Activated CD4-positive, CD25-positive, alpha-beta regulatory T cell (primary cell): ENCODE measurements at places on chromosomes 13 and 19.

DNA sequence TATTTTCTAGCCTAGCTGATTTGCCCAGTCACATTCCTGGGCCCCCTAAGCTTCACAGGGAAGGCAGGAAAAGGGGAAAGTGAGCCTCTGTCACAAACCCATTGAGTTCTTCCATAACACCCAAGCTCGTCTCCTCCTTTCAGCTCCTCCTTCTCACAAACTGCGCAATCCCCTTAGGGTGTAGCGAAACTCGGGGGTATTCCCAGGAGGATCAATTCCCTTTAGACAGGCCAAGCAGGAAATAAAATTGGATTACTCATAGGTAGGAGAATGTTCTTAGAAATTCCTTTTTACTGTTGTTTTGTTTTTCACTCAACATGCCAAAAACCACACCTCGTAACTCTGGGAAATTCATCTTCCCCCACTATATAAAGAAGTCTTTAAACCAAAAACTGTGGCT lies 139.3 kb downstream of the IRS2 start:
- no peak for DNase-seq

GRCh38 chr19:32018014-32018413 lies 327.4 kb upstream of the ZNF507 start:
- DNase-seq: no peak

DNA sequence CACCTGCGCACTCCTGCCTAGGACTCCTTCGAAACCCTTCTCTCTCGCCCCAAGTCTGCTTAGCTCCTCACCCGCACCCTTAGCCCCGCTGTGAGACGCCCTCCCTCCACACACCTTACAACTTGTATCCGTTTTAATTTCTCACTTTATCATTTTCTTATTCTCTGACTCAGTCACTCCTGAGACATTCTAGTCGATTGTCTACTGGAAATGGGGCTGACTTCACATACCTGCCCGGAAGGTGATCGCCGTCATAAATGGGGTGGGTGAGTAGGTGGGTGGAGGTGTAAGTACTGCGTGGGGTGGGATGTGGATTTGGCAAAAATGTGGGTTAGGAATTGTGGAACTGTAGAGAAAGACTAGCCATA lies 714 bp downstream of the NDFIP2 start:
- no peak for DNase-seq

DNA sequence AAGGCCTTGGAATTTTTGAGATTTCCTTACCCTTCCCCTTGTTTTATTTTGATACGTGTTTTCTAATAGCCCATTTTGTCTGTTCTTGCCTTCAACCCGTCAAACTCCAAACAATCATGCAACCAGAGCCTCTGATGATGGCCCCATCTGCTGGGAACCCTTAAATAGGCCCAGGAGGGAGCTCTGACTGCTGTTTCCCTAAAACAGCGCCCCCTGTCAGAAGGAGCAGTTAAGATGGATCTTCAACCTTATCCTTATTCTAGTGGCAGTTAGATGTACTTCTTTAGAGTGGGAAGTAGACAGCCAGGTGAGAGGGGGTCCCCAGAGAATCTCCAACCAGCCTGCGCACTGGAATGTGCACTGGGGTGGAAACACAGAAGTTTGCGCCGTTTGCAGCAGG lies 1031.0 kb upstream of the PCDH9 start:
- no peak for DNase-seq

GRCh38 chr19:3360421-3361383 lies 5.7 kb upstream of the NFIC start:
- DNase-seq: peak; percentile 52

DNA sequence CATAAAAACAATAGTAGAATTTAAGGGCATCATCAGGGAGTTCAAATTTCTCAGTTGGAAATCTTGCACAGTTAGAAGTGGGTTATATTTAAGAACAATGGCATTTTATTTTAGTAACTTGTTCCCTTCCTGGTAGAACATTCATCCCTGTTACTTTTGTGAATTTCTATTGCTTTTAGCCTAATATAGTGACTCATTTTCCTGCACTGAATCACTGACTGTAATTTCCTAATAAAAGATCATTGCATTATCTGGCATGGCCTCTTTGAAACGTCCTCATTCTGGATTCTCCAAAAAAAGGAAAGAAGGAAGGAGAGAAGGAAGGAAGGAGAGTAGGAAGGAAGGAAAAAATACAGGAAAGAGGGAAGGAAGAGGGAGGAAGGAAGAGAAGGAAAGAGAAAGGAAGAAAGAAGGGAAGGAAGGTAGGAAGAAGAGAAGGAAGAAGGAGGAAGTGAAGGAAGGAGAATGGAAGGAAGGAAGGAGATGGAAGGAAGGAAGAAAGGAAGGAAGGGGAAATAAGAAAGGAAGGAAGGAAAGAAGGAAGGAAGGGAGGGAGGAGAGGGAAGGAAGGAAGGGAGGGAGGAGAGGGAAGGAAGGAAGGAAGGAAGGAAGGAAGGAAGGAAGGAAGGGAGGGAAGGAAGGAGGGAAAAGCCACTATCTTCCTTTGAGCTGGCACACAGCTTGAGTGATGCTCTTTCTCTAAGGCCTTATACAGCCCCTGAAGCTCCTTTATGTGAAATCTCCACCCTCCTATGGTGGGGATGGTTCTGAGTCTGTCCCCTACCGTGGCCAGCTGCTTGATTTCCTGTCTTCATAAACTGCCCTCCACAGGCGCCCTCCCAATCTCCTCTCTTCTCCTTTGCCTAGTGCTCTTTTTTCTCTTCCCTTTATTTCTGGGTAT lies 29.8 kb upstream of the TM9SF2 start:
- no peak for DNase-seq

GRCh38 chr13:100534911-100535310 lies 53.7 kb downstream of the GGACT start:
- no peak for DNase-seq

- no peak for DNase-seq
Observed at GRCh38 chr13:27250833-27251165, 559 bp upstream of the RPL21 start.

DNA sequence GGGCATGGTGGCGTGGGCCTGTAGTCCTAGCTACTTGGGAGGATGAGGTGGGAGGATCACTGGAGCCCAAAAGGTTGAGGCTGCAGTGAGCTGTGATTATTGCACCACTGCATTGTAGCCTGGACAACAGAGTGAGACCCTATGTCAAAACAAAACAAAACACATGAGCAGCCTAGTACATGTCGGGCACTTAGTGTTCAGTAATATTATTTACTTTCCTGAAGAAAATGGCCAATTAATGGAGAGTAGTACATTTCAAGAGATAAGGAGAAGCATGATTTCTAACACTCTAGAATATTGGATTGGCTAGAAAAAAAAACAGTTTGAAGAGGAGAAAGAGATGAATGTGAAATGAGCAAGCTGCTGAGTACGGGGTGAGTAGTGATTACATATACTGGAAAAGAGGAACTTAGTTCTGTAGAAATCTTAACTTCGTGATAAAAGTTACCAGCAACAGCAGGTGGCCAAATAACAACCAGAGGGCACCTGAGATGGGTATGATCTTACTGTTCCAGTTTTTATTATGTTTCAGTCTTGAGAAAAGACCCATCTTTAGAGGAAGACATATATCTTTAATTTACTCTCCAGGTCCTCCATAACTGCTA lies 36.2 kb downstream of the SPATA13 start:
- DNase-seq: no peak

GRCh38 chr13:99542788-99543406 lies 41.6 kb downstream of the TM9SF2 start:
- DNase-seq: no peak

- no peak for DNase-seq
Observed at GRCh38 chr19:46015687-46016425, 7.0 kb downstream of the PGLYRP1 start.

GRCh38 chr13:60074397-60074796 lies 89.3 kb downstream of the DIAPH3 start:
- no peak for DNase-seq

DNA sequence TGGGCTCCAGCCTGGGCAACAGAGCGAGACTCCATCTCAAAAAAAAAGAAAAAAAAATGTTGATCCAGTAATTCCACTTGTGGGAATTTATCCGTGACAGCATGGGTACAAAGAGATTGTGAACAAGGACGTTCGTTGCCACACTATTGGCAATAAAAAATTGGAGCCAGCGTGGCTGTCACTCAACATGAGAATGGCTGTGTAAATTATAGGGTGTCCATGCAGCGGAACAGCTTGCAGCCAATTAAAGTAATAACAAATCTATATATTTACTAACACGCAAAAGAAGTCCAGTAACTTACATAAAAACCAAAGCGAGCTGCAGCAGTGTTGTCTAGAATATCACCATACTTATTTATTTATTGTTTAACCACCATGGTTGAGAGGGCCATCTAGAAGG lies 19.3 kb downstream of the DPF1 start:
- no peak for DNase-seq

DNA sequence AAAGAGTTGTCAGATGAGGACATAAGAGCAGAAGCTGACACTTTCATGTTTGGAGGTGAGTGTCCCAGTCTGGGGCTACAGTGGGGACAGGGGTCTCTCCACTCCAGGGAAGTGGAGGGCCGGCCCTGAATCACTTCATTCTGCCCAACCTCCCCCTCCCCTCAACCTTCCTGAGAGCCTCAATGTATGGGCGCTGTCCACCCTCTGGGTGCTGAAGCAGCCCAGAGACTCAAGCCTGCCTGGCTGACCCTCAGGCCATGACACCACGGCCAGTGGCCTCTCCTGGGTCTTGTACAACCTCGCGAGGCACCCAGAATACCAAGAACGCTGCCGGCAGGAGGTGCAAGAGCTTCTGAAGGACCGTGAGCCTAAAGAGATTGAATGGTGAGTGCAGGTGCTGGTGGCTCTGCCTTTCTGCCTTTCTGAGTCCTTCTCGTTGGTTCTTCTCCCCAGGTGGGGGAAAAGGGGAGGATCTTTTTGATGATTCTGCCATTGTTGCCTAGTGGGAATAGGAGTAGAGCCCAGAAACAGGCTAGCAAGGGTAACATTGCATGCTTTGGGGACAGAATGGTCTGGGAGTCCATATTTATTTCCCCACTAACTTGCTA lies 8.8 kb downstream of the CYP4F8 start:
- no peak for DNase-seq

GRCh38 chr13:112053167-112053743 lies 13.7 kb upstream of the SOX1 start:
- no peak for DNase-seq

GRCh38 chr19:54165222-54165621 lies 5.7 kb upstream of the LENG1 start:
- no peak for DNase-seq

- no peak for DNase-seq
Observed at GRCh38 chr13:37701972-37702371, 103.4 kb upstream of the POSTN start.

DNA sequence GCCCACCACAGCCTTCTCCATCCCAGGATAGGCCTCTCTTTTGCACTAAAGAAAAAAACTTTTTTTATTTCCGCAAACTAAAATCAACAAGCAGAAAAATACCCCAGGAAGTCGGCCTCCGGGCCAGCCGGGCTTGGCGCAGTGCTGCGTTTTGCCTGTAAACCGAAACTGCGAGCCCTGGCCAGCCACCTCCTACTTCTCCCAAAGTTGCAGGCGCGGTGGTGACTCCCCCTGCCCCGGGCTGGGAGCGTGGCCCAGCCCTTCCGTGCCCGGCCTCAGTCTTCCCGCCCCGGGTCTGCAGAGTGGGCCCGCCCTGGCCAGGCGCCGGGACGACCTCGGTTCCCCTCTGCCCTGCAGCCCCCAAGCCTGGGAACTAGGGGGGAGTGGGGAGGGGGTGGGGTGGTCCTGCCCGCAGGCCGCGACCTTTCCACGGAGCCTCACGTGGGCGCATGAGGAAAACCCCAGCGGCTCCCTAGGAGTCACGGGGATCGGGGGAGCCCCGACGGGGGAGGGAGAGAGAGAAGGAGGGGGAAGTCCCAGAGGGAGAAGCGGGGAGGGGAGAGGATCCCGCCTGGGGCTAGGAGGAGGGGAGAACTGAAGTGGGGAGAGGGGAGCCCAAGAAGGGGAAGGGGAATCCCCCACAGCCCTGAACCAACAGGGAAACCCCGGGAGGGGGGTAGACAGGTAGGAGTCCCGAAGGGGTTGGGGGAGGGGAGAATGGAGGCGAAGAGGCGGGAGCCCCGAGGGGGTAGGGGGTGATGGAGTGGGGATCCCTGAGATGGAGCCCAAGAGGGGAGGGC lies 3.0 kb downstream of the GADD45B start:
- peak; percentile 52 for DNase-seq

GRCh38 chr13:30052120-30052519 lies 201.7 kb upstream of the UBL3 start:
- no peak for DNase-seq
